ENCODE measurements at places on chromosomes 13 and 19.

DNA sequence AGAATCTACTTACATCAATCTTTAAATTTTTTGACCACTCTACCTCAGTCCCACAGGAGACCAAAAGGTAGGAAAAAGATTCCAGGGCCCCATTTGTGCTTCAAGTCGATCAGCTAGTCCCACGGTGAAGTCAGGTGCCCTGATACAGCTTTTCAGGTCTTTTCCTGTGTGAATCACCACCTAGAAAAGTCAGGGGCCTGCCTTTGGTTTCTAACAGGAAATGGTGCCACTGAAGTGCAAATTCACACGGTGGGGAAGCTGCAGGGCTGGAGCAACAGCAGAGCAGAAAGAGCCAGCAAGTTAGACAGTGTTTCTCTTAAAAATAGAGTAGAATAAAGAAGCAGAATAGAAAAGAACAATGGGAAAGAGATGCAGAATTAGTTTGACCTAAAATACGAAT is 107.5 kb downstream of the KLF12 start:
- no peak for DNase-seq

DNA sequence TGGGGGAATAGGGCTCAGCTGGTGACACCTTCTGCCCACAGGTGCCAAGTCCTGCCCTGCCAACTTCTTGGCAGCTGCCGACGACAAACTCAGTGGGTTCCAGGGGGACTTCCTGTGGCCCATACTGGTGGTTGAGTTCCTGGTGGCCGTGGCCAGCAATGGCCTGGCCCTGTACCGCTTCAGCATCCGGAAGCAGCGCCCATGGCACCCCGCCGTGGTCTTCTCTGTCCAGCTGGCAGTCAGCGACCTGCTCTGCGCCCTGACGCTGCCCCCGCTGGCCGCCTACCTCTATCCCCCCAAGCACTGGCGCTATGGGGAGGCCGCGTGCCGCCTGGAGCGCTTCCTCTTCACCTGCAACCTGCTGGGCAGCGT is 2.1 kb downstream of the P2RY11 start:
- no peak for DNase-seq

GRCh38 chr19:47145639-47146486 is 15.2 kb downstream of the SAE1 start:
- DNase-seq = no peak

DNA sequence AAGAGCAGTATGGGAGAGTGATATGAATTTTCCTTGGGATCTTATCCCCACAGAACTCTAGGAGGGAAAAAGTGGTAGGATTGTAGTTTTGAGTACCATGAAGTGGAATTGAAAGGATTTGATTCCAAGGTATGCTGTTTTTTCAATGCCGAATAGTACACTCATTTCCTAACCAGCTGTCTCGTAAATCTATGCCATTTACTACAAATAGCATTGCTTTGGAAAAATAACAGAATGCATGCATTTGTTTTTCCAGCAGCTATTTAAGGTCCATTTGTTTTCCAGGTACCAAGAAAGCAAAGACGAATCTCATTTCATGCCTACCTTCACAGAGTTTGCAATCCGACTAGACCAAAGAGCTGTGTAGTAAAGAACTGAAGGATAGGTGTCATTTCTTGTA is 10.5 kb downstream of the POLR1D start:
- no peak for DNase-seq

GRCh38 chr13:112903606-112904195 is 65.3 kb upstream of the MCF2L start:
- peak; percentile 35 for DNase-seq

GRCh38 chr13:105721016-105721415 is 814.4 kb downstream of the EFNB2 start:
- no peak for DNase-seq

- peak; percentile 45 for DNase-seq
These were observed 4.8 kb downstream of the RPS16 start for GRCh38 chr19:39430675-39431593.

GRCh38 chr13:105918842-105919741 is 616.4 kb downstream of the EFNB2 start:
- DNase-seq = no peak

DNA sequence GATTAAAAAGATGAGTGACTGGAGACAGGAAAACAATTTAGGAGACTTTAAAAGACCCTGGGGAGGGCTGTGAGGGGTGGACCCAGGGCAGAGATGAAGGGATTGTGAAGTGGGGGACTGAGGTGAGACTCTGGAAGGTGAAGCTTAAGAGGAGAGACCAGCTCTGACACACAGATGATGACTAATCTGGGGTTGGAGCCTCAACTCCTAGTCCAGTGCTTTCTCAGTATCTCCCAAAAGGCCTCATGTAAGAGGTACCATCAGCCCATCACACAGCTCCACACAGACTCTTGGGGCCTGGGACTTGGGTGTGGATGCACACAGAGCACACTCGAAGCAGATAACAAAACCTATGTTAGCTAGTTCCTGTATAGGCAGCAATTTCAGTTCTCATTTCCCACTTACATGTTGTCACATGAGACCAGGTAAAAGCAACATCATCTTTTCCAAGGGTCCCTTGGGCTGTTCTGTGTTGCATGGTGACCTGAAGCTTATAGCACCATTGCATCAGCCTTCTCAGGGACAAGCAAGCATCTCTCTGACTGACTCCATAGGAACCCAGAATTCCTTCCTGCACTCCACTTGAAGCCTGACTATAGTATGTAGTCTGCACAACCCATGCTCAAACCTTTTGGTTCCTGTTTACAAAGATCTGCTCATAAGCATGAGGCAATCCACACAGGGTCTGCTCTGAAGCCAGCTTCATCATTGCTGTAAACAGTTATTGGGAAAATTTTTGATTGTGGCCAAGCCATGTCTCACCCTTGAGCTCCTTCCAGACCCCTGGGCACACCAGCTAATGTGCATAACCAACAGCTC is 88.6 kb upstream of the MYCBP2 start:
- DNase-seq = no peak

DNA sequence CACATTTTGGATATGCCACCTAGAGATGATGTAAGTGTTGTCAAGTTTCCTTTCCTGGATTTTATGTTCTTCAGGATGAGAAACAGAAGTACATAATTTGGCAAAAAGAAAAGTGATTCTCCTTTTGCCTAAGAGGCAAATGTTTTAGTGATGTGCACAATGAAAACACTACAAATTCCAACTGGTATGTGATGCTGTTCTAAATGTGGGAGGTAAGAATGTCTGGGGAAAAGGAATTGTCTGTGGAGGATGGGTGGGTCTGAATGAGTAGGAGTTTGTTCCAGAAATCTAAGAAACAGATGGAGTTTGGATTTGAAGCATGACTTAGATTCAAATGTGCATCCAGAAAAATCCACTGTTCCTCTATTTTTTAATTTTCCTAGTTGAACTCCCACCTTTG is 473.6 kb upstream of the SPRY2 start:
- DNase-seq = no peak

- DNase-seq = no peak
These were observed 548 bp upstream of the P2RY11 start for GRCh38 chr19:10110972-10111317.

DNA sequence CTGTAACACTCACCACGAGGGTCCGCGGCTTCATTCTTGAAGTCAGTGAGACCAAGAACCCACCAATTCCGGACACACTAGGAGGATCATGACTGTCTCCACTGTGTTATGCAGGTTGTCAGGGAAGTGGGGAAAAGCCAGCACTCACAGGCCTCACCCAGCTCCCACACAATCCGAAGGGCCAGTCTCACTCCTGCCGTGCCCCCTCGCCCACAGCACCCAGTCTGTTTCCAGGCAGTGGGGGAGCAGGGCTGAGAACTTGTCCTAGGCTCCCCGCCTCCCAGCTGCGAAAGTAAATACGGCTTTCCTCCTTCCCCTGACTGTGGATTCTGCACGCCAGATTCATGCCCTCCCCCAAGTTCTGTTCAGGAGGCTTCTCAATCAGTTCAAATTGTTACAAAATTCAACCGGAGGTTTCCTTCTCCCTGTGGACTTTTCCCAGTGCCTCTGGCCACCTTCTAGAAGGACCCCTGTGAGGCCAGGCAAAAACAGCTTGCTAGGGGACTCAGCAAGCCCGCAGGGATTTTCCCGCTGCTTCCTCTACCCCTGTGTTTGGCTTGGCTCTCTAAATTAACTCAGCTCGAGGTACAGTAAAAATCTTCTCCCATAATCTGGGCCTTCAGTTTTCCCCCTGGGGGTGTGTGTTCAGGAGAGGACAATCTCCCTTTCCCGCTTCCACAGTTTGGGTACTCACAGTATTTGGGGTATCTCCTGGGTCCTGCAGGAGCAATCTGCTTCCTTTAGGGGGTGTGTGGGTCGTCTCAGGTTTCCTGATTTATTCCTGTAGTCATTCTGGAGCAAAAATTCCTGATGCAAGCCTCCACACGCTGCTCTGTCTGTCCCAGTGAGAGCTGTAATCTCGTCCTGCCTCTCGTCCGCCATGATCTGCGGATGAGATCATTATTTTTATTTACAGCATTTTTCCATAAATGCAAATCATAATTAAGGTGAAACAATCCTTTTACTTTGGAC is 899.8 kb downstream of the GPC5 start:
- no peak for DNase-seq

DNA sequence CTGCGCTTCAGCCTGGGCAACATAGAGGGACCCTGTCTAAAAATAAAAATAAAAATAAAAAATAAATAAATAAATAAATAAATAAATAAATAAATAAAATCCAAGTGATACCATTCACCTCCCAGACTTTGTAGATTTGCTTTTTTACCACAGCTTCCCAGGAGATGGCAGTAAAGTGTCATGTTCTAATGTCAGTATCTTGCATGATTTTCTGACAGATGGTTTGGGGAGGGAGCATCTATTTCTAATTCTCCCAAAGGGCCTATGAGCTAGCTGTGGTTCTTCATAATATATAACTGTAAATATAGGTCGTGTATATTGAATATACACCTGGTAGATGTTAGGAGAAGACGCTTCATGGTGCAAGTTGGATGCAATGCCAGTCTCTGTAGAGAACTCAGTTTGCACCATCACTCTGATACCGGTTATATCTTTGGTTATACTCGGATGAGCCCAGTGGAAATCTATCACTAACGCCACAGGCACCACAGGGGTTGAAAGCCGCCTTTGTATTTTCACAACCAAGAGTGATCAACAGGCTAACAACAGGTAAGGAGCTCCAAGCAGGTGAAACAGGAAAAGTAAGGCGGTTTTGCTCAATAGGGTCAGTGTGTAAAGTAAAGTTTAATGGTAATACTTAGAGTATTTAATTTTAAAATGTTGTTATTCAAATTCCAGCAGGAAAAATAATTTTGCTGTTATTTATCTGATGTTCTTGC is 13.9 kb downstream of the APLP1 start:
- peak; percentile 71 for DNase-seq

GRCh38 chr13:20778311-20778710 is 4.5 kb upstream of the EEF1AKMT1 start:
- no peak for DNase-seq

DNA sequence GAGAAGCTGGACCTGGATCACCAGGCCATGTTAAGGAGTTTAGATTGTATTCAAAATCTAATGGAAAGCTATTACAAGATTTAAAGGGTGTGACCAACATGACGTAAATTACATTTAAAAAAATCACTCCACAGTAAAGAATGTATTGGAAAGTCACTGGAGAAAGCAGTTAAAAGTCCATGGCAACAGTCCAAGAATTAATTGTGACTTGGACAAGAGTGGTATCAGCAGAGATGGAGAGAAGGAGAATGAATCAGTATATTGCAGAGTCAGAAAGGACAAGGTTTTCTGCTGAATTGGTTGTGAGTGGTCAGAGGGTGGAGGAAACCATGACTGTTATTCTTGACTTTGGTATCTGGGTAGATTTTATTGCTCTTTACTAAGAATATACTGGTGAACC is 535.1 kb upstream of the SLITRK1 start:
- no peak for DNase-seq

DNA sequence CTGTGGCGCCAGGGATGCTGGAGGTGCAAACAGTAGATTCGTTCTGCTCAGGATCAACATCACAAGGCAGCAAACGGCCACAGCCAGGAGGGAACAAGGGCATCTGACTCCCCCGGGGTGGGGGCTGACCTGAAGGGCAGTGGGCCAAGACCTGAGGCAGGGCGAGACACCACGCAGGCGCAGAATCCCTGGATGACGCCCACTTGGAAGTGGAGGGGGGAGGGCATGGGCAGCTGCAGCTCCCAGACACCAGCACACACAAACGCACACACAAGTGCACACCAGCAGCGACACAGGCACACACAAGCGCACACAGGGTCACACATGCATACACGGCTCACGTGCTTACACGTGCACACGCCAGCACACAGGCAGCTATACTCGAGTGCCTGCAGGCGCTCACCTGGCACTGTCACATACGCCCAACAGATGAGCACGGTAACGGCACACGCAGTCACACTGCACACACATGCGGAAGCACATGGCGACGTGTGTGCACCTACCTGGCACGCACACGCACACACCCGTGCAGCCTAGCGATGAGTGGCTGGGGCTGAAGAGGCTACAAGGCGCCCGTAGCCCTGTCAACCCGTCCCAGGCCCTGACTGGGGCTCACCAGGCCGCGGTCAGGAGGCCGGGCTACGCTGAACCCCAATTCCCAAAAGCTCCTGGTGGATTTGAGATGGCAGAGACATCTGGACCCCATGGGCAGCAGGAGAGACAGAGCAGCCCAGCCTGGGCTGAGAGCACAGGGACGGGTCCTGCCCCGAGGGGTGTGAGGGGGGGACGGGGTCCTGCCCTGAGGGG is 5.5 kb downstream of the C2CD4C start:
- DNase-seq = peak; percentile 59

GRCh38 chr19:42426643-42427042 is 545 bp downstream of the LIPE start:
- no peak for DNase-seq

DNA sequence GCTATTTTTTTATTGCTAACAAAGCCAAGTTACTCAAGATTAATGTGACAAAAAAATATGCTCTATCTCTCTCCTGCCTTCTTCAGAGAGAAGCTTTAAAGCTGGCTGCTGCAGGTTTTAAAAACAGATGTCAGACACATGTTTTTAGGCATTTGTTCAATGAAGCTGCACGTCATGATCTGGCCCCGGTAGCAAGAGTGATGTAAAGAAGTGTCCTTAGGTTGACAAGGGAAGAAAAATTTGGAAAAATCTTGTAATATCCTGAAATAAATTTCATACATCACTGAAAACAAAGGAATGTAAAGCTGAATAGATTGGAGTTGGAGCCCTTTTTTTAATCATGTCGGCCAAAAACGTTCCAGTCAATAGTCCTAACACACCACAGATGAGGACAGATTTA is 531.4 kb upstream of the NBEA start:
- no peak for DNase-seq

- DNase-seq = no peak
These were observed 11.1 kb downstream of the ZC3H4 start for GRCh38 chr19:47102346-47103060.

DNA sequence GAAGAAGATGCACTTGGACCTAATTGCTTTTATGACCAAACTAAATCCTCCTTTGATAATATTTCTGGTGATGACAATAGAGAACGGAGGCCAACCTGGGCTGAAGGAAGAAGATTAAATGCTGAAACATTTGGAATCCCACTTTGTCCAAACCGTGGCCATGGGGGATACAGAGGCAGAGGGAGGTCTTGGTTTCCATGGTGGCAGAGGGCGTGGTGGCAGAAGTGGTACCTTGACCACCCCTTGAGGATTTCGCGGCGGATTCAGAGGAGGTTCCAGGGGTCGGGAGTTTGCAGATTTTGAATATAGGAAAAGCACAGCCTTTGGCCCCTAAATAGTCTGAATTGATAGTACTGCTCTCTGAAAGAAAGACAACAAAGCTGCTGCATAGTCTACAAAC is 7.2 kb upstream of the LILRB3 start:
- no peak for DNase-seq
